Dorsolateral prefrontal cortex (tissue), 122 donors: ENCODE measurements at places on chromosomes 6 and 20.

- no peak for DNase-seq
These were observed 49.9 kb downstream of the TULP4 start for GRCh38 chr6:158361961-158362669.

DNA sequence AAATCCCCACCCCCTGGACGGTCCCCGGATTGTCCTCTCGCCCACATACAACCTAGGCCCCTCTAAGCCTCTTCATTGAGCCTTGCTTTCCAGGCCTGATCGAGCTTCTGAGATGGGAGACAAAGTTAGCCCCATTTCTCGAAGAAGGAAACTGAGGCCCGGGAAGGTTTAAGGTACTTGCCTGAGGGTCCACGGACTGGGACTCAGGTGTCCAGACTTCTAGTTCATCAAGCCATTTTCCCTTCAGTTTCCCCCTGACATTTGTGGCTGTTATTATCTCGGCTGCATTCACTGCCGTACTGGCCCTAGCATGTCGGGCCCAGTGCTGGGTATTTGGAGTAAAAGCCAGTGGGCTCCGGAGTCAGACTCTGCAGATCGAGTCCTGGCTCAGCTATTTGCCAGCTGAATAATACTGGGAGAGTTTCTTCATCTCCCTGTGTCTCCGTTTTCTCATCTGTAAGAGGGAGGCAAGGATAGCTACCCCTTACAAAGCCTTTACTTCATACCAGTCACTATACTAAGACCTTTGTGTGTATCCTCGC lies 633 bp downstream of the RPRD1B start:
- DNase-seq, result no peak

DNA sequence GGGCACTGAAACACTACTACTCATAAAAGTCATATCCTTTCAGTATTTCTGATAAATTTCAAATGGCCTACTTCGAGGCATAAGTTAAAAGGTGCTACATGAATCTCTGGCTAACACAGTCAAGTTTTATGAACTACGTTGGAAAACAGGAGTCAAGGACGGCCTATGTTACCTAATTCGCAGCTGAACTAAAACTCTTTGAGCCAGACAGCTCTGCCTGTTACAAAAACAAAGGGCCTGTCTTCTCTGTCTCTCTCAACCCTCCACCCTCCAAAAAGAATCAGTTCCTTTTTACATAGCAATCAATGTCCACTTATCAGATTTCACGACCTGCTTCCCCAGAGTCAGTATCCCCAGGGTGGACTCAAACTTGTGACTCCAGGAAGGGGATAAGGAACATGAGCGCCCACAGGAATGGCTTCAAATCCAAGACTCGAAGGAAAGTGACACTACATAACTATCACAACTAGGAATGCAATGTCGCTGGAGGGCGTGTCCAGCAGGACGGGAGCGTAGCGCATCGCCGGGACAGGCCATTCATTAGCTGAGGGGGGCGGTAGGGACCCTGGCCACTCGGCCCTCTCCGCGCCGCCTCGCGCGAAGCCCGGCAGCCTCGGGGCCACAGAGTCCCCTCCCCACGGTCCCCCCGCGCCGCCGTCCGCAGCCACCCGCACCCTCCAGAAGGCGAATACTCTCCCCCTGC lies 591 bp downstream of the IBTK start:
- DNase-seq, result peak; percentile 40

DNA sequence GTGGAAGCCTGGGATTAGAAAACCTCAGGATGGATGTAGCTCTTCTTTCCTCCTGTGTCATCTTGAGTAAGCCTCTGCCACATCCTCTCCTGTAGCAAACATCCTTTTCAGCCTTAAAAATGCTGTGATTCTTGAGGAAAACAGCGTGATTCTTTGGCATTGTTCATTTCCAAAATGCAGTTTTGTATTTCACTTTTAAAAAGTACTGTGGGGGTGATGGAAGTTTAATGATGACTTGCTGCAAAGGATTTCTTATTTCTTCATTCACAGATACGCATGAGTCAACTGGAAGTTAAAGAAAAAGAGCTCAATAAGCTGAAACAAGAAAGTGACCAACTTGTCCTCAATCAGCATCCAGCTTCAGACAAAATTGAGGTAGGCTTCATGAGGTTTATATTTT lies 23.9 kb upstream of the SNRNP48 start:
- DNase-seq, result no peak

GRCh38 chr20:8020314-8021079 lies 936 bp upstream of the TMX4 start:
- no peak for DNase-seq

DNA sequence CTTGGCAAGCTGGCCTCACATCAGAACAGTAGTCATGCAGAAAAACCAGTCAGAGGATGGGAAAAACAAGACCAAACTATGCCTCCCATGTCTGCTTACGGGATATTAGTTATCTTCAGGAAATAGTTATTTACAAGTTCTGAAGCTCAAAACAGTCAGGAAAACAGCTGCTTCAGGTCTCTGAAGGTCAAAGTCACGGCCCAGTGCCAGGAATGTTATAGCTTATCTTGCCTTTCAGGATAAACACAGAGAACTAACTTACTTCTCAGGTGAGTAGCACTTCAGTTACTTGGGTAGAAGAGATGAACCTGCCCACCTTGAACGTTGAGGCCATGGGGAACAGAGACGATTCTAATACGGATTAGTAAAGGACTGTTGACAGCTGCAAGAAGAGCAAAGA lies 310.7 kb downstream of the KIF16B start:
- no peak for DNase-seq

DNA sequence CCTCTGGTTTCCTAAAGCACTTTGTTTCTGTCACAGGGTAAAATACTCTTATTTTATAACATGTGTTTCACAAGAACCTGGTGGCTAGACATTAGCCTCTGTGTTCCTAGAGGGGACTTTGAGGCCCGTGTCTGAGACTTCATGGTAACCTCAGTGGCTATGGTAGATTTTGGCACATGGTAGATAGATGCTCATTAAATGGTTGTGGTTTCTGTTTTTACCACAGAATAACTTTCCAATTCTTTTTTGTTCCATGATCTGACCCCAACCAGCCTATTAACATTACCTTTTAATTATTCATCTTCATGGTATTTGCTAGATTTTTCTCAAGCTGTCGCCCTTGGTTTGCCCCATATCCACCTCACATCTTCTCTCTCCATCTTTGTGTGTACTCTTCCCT lies 34.3 kb downstream of the CCN2 start:
- DNase-seq, result no peak

- DNase-seq, result no peak
These were observed 10.9 kb downstream of the VAPB start for GRCh38 chr20:58399926-58400325.

GRCh38 chr6:137136065-137136464 lies 37.4 kb downstream of the IL22RA2 start:
- no peak for DNase-seq

DNA sequence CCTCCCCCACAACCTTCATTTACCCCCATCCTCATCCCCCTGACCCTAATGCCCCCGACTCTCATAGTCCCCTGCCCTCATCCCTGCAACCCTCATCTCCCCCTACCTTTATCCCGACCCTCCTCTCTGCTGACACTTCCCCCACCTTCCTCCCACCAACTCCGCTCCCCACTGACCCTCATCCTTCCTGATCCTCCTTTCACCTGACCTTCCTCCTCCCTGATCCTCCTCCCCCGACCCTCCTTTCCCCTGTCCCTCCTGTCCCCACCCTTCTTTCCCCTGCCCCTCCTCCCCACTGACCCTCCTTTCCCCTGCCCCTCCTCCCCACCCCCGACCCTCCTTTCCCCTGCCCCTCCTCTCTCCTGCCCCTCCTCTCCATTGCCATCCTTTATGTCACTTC lies 7.1 kb downstream of the TREML2 start:
- DNase-seq, result no peak

- no peak for DNase-seq
These were observed 206.7 kb downstream of the MANEA start for GRCh38 chr6:95784019-95784418.

- peak; percentile 24 for DNase-seq
These were observed 920 bp downstream of the ZBTB12 start for GRCh38 chr6:31900917-31901414.

DNA sequence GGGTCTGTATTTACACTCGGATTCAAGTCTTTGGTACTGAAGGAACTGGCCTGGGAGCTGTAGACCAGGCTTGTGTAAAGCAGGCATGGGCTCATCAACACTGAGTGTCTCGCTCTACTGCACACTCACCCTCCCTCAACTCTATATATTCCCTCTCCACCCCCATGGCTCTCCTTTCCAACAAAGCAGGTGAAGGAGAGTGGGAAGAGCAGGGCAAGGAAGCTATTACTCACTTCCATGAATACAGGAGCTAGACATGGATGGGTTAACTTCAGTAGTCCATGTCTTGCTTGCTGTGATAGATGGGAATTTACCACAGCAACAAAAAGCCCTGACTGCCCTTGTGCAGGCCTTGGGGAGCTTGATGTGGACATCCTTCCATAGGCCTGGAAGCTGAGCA lies 20.7 kb upstream of the SLC2A12 start:
- no peak for DNase-seq
